ENCODE measurements at places on chromosomes 6 and 20. TPM values are rescaled to one million over a fixed set of nuclear protein-coding genes. Genes with fewer than 3 reads are reported as not detected.

GRCh38 chr6:144594585-144594984, 309.4 kb downstream of the UTRN start:
- no peak for DNase-seq

GRCh38 chr20:40607927-40608326, 81.1 kb downstream of the MAFB start:
- DNase-seq = no peak

GTSF1L gene
- total RNA-seq = not detected

TREM1 gene
- 0.67 TPM for total RNA-seq

GABRR1 gene
- total RNA-seq = not detected
